Amniotic epithelial cell (primary cell): ENCODE measurements at places on chromosomes 1 and 21.

DNA sequence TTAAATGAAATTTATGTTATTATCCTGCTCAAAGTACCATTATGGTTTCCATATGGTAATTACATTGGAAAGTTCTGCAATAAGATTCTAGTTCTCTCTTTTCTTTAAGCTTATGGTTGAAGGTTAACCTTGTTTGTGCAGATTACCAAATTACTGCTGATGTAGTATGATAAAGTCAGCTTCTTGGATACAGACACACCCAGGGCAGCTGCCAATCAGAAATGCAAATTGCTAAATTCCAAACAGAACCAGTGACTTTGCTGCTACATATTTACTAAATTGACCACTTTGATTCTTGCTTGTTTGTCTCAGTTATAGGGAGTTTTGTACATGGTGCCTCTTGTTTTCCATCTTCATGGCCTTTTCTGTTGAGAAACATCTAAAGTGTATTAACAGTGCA is 26.5 kb downstream of the GNAT2 start:
- no peak for DNase-seq

GRCh38 chr1:48671578-48671977 is 105.1 kb downstream of the BEND5 start:
- peak; percentile 33 for DNase-seq

- peak; percentile 95 for DNase-seq
Observed at GRCh38 chr1:220733086-220733601, 15.0 kb upstream of the MTARC2 start.

DNA sequence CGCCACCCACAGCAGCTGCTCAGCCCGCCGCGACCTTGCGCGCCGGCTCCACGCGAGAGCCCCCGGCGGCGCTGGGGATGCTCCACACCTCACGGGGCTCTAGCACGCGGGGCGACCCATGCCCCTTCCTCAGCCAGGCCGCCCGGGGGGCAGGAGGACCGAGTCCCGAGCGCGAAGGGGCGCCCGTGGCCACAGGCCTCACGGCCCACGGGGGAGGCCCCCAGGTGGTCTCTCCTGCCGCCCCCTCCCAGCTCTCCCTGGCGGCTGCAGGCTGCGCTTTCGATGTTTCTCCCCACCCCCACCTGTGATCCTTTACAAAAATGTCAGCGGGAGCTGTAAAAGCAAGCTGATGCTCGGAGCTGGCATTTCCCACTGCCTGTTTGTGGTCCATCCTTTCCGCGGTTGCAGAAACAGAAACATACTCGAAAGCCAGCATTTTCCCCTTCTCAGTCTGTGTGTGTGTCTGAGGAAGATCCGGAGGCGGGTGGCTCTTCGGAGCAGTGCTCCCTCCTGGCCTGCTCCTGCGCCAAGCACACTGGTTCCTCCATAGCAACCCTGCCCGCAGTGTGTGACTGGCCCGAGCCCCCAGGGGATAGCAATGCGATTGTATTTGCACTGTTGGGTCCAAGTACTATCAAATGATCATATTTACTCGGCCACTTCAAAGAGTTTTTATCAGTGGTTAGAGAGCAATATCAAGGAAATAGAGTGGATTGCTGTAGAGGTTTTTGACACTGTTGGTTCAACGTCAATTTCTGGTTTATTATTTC is 2.1 kb downstream of the KIF26B start:
- peak; percentile 34 for DNase-seq

- no peak for DNase-seq
Observed at GRCh38 chr1:243459059-243459458, 203.2 kb downstream of the SDCCAG8 start.

- DNase-seq: no peak
Observed at GRCh38 chr1:2384130-2384860, 7.1 kb downstream of the MORN1 start.

DNA sequence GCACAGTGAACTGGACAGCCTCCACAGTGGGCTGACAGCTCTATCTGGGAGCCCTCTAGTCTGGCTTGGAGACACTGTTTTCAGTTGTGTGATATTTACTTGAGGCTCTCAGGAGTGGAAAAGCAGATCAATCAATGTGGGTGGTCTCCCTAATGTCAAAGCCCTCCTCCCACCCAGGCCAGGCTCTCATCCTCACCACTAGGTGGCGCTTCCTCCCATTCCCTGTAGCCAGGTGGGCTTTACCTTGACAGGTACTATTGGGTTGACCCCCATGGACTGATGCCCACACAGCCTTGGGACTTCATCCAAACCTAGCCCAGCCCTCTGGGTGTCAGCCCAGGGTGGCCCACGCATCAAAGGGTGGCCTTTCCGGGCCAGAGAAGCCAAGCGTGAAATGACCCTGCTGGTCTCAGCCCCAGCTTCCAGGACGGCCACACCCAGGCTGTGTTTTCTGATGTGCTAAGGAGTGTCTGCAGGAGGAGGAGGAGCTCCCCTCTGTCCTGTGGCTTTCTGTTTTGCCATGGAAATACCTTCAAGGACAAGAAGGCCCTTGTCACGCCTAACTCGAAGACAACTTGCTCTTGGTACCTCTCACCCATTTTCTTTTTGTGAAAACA is 54.0 kb downstream of the CLIC6 start:
- DNase-seq: no peak

DNA sequence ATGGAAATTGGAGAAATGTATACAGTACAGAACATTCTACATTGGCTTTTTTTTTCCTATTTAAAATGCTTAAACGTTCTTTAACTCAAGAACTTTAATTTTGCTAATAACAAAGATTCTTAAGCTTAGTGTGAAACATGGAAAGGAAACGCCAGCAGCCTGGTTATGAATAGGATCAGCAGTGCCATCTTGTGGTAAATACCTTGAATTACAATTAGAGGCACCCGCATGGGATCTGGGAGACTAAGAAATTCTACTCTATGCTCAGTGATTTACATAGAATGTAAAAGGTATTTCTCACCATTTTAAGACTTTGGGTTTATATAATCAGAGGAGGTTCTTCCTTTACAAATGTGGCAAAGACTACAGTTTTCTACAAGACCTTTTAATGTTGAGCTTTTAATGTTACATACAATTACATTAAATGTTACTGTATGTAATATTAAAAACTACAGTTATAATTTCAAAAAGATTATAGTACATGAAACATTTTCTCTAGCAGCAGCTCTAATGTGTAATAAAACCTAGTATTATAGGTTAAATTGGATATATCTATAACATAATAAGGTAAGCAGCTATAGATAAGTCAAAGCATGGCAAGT is 32.1 kb upstream of the APOBEC4 start:
- peak; percentile 48 for DNase-seq

GRCh38 chr1:63651161-63651701 is 58.0 kb downstream of the PGM1 start:
- peak; percentile 79 for DNase-seq

DNA sequence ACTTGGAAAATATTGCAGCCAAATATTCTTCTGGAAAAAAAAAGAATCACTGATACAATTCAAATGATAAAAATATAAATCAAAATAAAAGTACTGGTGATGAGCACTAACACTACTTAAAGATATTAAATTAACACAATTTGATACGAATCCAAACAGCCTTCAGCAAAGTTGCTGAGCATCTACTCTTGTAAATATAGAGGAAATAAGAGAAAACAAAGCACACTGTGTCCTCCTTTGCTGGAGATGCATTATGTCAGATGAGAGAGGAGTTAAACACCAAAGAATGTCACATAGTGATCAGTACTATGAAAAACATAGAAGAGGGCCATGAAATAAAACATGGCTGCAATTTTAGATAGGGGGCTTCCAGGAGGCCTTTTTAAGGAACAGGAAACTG is 177.4 kb upstream of the RNPC3 start:
- DNase-seq: no peak

GRCh38 chr1:116020668-116021272 is 44.5 kb downstream of the SLC22A15 start:
- peak; percentile 66 for DNase-seq

DNA sequence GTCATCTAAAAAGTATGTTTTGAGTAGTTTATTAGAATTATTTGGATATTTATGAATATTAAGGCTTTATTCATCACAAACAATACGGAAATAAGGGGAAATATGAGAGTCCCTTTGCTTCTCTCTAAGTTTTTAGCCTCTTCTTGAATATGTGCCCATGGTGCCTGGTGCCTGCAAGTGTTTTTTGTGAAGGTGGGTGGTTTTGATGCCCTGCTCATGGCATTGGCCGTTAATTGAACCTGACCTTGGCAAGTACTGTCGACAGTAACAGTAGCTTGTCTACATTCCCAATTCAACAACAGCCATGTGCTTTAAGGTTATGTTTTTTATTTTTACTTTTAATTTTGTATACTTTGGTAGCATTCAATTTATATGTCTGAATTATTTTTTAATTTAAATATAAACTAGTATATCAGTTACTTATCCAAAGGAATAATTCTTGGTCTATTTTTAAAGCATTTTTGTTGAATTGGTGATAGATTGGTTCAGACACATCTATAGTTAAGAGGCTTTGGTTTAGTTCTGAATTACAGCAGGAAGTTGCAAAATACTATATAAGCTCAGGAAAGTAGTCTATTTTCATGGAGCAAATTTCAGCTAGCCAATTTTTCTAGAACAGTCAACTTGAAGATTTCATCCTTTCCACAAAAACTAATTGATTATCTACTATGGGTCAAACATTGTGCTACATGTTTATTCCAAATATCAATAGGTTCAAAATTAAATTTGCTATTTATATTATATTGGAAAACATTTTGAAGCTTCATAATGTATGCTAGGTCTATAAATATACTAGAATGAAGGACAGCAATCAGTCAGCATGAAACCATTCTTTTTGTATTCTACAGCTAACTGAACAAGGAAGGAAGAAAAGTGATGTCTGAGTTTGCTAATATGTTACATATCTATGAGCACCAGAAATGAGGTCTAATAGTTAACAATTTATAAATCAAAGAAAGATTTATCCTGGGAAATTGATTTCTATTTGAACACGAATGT is 184.4 kb downstream of the MRPL39 start:
- DNase-seq: no peak

GRCh38 chr1:164667001-164667400 is 108.0 kb downstream of the PBX1 start:
- DNase-seq: no peak

DNA sequence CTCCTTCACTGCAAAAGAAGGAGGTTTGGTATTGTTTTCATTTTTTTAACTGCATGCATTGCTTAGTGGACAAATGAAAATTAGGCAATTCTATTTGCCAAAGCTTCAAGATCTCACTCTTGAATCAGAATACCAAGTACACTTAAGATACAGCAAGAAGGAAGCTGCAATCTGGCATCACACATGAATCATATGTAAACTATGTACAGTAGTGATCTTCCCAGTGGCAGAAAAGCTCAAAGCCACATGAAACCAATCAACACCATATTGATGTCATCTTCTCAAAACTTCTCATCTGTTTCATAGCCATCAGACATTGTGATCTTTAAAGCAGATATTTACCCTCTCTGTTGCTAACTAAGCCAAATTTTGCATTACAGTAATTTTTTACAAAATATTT is 550.1 kb downstream of the LTN1 start:
- peak; percentile 82 for DNase-seq

DNA sequence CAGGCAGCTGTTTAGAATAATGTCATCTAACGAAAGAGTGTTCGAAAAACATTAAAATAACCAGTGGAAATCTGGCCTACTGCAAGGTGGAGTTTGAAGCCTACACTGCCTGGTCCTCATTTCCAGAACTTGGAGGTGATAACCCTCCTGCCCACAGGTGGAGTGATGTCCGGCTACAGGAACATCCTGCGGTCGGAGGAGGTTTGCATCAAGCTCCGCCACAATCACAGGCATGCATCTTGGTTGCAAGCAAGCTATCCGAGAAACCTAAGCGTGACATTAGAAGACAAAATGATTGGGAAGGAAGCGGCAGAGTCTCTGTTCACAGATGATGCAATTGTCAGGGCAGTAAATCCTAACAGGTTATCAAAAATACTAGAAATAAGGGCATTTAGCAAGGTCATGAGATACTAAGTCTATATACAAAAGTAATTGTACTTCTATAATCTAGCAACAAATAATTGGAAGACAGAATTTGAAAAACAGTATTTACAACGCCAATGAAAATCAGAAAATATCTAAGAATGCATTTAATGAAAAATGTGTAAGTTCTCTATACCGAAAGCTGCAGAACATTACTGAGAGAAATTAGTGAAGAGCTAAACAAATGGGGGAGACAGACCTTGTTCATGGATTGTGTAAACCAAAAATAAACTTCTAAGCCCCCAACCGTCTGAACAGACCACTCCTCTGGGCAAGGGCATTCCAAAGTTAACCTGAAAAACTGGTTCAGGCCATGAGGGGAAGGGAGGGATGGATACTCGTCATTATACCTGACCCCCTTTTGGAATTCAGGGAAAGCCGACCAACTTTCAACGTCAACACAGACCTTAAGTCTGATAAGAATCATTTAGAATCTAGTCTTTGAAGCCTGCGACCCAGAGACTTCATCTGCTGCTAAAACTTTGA is 4.7 kb upstream of the SLC19A1 start:
- no peak for DNase-seq

GRCh38 chr1:7299329-7299799 is 471.7 kb upstream of the VAMP3 start:
- DNase-seq: peak; percentile 99

- DNase-seq: no peak
Observed at GRCh38 chr1:171881442-171881841, 40.1 kb downstream of the DNM3 start.

GRCh38 chr1:230909974-230910754 is 41.8 kb upstream of the C1orf198 start:
- DNase-seq: no peak

DNA sequence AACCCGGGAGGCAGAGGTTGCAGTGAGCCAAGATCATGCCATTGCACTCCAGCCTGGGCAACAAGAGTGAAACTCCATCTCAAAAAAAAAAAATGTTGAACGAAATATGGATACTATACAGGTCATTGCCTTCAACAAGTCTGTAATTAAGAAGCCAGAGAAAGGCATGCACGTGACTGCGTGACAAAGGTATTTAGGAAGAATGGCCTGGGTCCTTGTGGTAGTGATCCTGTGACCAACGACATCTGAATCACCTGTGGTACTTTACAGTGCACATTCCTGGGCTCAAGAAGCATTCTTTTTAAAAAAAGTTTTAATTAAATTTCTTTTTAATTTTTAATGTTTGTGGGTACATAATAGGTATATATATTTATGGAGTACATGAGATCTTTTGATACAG is 115.0 kb downstream of the GREM2 start:
- DNase-seq: no peak

- no peak for DNase-seq
Observed at GRCh38 chr1:56437959-56438358, 141.4 kb downstream of the PLPP3 start.

DNA sequence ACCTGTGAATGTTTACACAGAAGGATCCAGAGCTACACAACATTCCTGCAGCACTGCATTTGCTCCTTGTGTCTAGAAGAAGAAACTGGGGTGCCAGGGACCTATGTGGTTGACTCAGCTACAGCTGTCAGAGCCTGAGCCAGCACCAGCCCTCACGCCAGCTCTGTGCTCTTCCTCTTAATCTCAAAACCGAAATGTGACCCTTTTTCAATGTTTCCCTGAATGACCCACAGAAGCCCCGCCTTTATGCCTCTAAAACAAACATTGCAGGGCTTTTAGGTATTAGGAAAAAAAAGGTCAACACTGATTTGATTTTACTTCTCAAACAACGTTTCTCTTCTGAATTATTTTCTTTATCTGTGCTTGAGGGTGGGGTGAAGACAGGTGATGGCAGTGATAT is 260.5 kb downstream of the DYRK1A start:
- DNase-seq: no peak

- no peak for DNase-seq
Observed at GRCh38 chr1:179510038-179510437, 65.7 kb downstream of the NPHS2 start.

- DNase-seq: peak; percentile 64
Observed at GRCh38 chr1:19445417-19446342, 39.7 kb downstream of the CAPZB start.
